ENCODE measurements at places on chromosomes 1 and 21. TPM values are rescaled to one million over a fixed set of nuclear protein-coding genes. Genes with fewer than 3 reads are reported as not detected.
A peak's percentile ranks its signal among the peaks of the same experiment; 100 is the strongest.

CFAP141 gene
- polyA plus RNA-seq, result not detected

RO60 gene
- polyA plus RNA-seq, result 24.7 TPM

ATP5PO gene
- 265 TPM for polyA plus RNA-seq

ARHGEF16 gene
- 0.81 TPM for polyA plus RNA-seq

RAVER2 gene
- 19.6 TPM for polyA plus RNA-seq

SPATA46 gene
- not detected for polyA plus RNA-seq

LENEP gene
- polyA plus RNA-seq, result 0.67 TPM

SHE gene
- polyA plus RNA-seq, result 9.9 TPM

HIVEP3 gene
- polyA plus RNA-seq, result 3.1 TPM

DMRTA2 gene
- 0.32 TPM for polyA plus RNA-seq

NRAS gene
- 46.5 TPM for polyA plus RNA-seq

ADGRL4 gene
- polyA plus RNA-seq, result 19.2 TPM

GRCh38 chr1:115348636-115349035, 10.6 kb upstream of the NGF start:
- DNase-seq, result no peak

- peak; percentile 55 for DNase-seq
These were observed 251.0 kb downstream of the RHOU start for GRCh38 chr1:228986093-228986904.

DNA sequence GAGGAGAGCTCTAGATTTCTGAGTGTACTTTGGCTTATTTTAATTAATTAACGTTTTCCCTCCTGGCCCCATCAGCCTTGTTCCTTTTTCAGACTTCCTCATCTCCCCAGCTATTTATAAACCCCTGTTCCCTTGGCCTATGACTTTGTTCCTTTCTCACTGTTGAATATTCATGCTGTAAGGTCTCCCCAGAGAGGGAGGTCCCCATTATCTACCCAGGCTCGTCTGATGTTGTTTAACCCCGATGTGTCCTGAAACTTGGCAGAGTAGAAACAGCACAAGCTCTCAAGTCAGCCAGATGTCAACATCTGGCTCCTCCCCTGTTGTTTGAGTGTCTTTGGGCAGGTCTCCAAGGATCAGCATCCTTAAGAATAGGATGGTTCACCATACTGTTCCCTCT, 153.6 kb downstream of the HIVEP3 start:
- no peak for DNase-seq

DNA sequence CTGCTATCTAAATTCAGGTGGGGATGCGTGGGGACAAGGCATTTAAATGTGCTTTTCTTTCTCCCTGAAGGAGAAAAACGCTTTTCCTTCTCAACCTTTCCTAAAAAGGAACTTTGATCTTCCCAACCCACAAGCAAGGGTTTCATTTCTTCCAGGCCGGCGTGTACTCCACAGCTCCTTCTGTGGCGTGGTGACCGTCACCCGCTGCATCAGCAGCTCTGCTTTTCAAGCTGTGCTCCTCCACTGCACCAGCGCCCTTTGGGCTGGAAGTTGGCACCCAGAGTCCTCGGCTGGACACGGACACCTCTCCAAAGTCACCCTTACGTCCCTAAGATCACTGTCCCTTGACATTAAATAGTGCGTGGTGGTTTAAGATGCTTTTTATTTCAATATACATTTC, 54.3 kb downstream of the PEX14 start:
- no peak for DNase-seq

DNA sequence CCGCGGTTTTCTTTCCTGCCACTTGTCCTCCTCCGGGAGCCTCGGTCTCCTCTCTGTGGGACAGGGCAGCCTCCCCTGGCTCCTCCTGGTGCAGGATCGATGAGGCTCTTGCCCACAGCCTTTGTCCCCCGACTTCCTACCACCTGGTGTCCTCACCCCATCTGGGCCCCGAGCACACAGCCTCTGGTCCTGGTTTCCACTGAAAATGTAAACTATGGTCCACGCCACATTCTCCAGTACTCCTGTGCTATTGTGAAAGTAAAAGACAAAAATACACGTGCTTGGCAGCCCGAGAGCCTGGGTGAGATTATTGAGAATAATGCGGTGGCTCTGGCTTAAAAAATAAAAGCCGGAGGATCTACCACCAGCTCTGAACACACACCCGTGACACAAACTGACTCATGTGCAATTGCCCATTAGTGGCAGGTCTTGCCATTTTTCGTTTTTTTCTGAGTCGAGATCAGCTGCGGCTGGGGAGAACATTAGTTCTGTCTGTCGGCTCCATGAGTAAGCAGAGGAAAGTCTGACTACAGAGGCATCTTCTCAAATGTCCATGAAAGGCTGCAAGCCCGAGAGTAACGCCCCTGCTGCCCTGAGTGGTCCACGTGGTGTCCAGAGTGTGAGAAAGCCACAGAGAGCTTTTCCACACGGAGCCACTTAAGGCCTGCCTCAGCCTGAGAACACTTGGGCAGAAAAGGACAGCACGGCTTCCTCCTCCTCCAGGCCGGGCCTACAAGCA, 5.7 kb upstream of the COL6A2 start:
- peak; percentile 87 for DNase-seq

DNA sequence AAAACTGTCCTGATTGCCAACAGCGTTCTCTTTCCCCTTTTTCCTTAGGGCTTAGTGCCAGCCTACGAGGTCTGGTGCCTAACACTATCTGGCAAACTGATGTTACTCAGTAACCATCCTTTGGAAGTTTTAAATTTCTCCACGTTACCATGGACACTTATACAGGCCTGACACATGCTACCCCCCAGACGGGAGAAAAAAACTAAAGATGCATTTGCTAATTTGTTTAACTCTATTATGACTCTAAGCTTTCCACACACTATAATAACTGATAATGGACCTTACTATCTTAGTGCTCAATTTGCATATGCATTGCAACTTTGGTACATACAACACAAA, 36.8 kb downstream of the CLCA1 start:
- no peak for DNase-seq

DNA sequence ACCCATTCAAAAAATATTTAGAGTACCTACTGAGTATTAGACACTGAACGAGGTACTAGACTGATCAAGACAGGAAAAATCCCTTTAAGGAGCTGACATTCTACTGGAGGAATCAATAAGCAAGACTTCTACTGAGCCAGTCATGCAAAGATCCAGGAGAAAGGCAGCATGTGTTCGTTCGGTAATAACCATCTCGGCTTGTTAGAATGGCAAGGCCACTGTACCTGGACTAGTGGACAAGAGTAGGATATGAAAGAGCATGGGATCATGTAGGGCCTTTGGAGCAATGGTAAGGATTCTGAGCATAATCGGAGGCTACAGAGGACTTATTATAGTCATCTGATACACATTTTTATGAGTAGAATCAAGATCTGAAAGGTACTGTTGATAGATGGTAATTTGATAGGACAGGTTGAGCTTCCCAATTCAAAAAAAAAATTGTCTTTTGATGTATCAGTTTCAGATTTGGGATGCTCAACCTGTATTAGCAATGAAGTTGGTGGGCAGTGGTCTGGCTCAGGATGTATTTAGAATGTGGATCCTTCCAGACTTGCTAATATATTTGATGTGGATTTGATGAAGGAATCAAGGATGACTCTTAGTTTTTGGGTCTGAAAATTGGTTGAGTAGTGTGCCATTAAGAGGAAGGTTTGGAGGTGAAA, 2.3 kb downstream of the COX20 start:
- DNase-seq, result no peak

- no peak for DNase-seq
These were observed 1.5 kb downstream of the SETDB1 start for GRCh38 chr1:150927624-150928023.

DNA sequence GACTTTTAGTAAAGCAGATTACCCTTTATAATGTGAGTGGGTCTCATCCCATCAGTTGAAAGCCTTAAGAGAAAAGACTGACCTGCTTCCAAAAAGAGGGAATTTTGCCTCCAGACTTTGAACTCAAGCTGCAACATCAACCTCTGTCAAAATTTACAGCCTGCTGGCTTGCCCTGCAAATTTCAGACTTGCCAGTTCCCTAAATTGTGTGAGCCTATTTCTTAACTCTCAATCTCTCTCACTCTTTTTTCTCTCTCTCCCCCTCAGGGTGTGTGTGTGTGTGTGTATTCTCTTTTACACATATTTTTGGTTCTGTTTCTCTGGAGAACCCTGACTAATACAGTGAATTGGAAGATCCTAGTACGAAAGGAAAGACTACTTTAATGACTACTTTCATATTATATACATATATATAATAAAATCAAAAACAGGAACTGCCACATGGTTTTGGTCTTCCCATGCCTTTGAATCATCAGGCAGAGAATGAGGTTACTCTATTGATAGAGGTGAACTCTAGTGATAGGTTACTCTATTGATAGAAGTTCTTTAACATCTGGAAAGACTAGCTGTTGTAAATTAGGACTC, 6.4 kb downstream of the OR2C3 start:
- DNase-seq, result no peak
